Astrocyte (in vitro differentiated cells and primary cell): ENCODE measurements at places on chromosomes 1 and 21.

- no peak overlapping the region for H3K4me3 ChIP-seq
- peaks cover 32% of the 10 kb centered on the region for H3K4me1 ChIP-seq
- H3K27ac ChIP-seq, result peak overlapping the region; percentile 6
- peaks cover 13% of the 10 kb centered on the region for H3K36me3 ChIP-seq
Measured at GRCh38 chr21:29305561-29305960, 6.8 kb downstream of the BACH1 start.

- no peaks in the 10 kb centered on the region for H3K27me3 ChIP-seq
- no peak overlapping the region for H3K4me3 ChIP-seq
- H3K27ac ChIP-seq, result no peak overlapping the region
- H3K36me3 ChIP-seq, result no peaks in the 10 kb centered on the region
- no peak for DNase-seq
Measured at GRCh38 chr1:213369465-213369864, 318.4 kb downstream of the RPS6KC1 start.

DNA sequence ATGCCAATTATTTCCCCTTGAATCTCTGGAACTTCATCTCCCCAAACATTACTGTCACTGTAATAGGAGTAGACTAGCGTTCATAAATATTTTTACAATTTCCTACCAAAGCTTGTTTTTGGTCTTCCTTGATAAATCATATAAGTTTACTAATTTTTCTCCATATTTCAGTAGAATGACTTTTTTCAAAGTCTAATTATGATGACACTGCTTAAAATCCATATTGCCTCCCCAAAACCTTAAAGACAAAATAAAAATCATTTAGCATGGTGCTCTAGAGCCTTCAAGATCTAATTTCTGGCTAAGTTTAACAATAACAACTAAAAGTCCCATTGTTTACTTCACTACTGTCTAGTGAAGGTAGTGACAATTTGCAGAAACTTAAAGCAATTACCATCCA, 474.2 kb upstream of the CHRM3 start:
- no peak for DNase-seq
- no peaks in the 10 kb centered on the region for H3K27me3 ChIP-seq
- H3K36me3 ChIP-seq, result no peaks in the 10 kb centered on the region
- H3K4me1 ChIP-seq, result no peaks in the 10 kb centered on the region

GRCh38 chr1:214229736-214230135, 51.2 kb upstream of the SMYD2 start:
- no peak overlapping the region for H3K4me3 ChIP-seq
- DNase-seq, result no peak
- peaks cover 3% of the 10 kb centered on the region for H3K4me1 ChIP-seq
- no peak overlapping the region for H3K27ac ChIP-seq
- H3K27me3 ChIP-seq, result no peaks in the 10 kb centered on the region
- no peaks in the 10 kb centered on the region for H3K36me3 ChIP-seq
